ENCODE measurements at places on chromosomes 6 and 20. TPM values are rescaled to one million over a fixed set of nuclear protein-coding genes. Genes with fewer than 3 reads are reported as not detected.

The NR2E1 gene
- not detected for polyA plus RNA-seq

The ZNF165 gene
- 4.1 TPM for polyA plus RNA-seq

DNA sequence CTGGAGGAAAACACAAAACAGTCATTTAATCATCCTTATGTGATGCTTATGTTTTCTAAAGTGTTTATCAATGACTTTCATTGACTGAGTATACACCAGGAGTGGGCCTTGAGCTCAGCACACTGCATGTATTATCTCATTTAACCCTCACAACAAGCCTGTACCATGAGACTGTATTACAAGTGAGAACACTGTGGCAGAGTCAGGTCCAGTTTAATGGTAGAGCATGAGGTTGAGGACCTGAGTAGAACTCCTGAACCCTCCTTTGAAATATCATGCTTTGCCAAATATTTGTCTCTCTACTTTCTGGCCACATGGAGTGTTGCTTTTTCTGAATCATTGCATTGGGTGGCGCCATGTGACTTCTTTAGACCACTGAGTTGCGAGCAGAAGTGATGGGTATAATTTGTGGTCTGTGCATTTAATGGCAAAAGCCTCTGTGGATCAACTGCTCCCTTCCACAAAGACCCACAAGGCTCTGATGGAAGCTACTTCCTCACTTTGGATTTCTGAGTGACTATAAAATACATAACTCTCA lies 65.0 kb upstream of the SIRPG start:
- DNase-seq, result no peak

DNA sequence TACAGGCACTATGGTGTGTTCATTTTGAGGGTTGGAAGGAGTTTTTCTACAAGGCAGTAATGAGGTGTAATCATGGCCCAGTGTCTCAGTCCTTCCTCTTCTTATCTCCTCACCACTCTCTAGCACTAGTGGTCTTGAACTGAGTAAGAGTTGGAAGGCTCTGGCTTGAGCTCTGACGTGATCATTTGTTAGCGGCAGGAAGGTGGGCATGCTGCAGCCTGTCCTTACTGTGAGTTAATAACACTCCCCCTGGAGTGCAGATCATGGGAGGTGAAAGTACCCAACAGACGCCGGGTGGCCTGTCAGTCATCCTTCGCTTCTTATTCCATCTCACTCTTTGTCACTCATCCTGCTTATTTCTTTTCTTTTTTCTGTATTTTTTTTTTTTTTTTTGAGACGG lies 356.9 kb downstream of the CDKAL1 start:
- no peak for DNase-seq

DNA sequence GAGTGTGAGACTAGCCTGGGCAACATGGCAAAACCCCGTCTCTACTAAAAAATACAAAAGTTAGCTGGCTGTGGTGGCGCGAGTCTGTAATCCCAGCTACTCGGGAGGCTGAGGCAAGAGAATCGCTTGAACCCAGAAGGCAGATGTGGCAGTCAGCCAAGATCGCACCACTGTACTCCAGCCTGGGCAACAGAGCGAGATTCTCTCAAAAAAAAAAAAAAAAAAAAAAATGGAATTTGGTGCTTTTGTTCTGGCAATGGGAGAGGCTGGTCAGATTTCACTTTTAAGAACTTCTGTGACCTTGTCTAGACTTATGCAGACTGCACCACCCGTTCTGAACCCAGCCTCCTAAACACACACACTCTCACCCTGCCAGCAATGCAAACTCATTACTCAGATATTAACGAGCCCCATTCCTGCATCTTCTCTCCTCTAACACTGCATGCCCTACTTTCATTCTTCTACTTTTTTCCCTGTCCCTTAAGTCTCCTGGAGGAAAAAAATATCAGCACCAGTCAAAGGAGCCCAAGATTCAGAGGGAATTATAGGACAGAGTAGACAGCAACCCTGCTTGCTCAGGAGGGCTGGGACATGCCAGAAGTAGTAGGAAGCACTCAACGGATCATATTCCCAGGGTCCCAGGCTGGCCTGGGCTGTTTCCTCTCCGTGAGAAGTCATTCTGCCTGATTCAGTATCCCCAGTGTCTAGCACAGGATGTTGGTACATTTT lies 4.4 kb downstream of the MOCS1 start:
- no peak for DNase-seq

- no peak for DNase-seq
Observed at GRCh38 chr6:1409774-1410465, 20.5 kb downstream of the FOXF2 start.

Data from small intestine (tissue), 16 donors.